Stomach (tissue), 19 donors: ENCODE measurements at places on chromosomes 16 and 17. TPM values are rescaled to one million over a fixed set of nuclear protein-coding genes. Genes with fewer than 3 reads are reported as not detected.

DNA sequence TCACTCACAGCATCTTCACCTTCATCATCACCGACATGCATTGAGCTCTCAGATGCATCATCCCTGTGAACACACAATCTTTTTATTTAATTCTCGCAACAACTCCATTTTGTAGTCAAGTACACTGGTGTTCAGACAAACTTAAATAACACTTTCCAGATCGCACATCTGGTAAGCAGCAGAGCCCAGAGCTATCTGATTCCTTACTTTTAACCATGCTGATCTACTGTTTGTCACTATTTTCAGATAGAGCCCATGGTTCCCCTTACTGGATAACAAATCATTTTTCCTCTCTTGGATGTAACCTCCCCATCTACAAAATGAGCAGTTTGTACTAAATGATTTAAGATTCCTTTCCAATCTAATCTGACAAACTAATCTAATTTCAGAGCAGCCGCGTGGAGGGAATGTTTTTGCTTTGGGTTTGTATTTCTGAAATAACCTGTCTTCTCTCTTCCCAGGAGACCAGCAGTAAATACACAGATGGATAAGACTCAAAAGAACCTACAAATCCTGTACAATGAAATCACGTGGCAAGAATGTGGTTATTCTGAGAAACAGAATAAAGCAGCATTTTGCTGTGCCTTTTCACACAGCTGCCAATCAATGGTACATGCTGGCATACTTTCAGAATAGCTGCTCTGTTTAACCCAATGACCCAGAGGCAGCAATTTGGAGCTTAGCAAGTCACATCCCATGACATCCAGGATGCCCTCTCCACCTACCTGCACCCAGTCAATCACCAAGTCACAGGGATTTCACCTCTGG lies 72.9 kb upstream of the CCL2 start:
- DNase-seq = no peak

DNA sequence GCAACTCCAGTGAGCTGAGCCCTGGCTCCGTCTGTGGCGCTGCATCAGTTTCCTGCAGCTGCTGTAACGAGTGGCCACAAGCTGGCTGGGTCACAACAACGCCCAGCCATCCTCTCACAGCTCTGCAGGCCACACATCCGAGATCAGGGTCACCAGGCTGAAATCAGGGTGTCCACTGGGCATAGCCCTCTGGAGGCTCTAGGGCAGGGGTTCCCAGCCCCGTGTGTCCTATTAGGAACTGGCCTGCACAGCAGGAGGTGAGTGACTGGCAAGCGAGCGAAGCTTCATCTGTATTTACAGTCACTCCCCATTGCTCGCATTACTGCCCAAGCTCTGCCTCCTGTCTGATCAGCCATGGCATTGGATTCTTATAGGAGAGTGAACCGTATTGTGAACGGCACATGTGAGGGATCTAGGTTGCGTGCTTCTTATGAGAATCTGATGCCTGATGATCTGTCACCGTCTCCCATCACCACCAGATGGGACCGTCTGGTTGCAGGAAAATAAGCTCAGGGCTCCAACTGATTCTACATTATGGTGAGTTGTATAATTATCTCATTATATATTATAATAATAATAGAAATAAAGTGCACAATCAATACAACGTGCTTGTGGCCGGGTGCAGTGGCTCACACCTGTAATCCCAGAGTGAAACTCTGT lies 176.5 kb downstream of the SEC14L1 start:
- DNase-seq = peak; percentile 13

- DNase-seq = peak; percentile 84
These were observed 58.6 kb upstream of the TNRC6A start for GRCh38 chr16:24670623-24671454.

GRCh38 chr16:47939680-47940079 lies 216.1 kb downstream of the ABCC12 start:
- DNase-seq = peak; percentile 46

DNA sequence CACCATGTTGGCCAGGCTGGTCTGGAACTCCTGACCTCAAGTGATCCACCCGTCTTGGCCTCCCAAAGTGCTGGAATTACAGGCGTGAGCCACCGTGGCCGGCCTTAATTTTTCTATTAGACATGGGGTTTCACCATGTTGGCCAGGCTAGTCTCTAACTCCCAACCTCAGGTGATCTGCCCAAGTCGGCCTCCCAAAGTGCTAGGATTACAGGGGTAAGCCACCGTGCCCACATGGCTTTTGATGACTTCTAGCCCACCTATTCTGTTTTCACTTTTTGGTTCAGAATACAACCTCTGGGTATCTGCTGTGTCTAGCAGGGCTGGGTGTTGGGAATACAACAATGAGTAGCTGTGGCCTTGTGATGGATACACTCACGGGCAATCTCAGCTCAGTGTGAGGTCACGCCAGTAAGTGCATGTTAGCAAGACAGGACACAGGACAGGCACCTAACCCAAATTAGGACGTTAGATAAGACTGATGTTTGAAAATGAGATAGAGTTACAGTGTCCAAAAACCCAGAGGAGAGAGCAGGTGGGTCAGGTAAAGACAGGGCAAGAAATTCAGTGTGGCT lies 14.1 kb upstream of the YWHAE start:
- no peak for DNase-seq

Gene TBC1D3
- not detected for total RNA-seq

Gene CCL13
- not detected for total RNA-seq

Gene MATCAP1
- total RNA-seq = 13.6 TPM
